ENCODE measurements at places on chromosomes 5 and 9. TPM values are rescaled to one million over a fixed set of nuclear protein-coding genes. Genes with fewer than 3 reads are reported as not detected.

GRCh38 chr9:116479056-116479544, 208.0 kb upstream of the TRIM32 start:
- no peak for DNase-seq

GRCh38 chr5:146388386-146388785, 49.7 kb downstream of the POU4F3 start:
- peak; percentile 28 for DNase-seq

DNA sequence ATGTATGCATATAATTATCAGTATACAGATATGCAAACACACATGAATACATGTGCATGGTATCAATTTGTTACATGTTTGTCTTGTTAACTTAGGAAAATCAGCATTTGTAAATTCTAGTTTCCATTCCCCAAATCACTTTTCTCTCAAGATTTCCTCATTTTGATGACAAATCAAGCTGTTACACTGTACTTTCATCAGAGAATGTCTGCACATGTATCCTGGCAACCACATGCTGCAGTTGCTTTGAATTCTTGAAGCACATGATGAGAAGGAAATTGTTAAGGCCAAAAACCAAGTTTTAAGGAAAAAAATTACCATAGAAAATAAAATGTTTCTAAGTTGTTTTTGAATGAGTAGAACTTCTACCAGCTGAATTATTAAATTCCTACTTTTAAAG, 1834.5 kb downstream of the EFNA5 start:
- no peak for DNase-seq

GRCh38 chr5:110681953-110682352, 44.5 kb downstream of the TMEM232 start:
- DNase-seq, result no peak

GRCh38 chr5:124502551-124502950, 243.9 kb downstream of the ZNF608 start:
- no peak for DNase-seq

DNA sequence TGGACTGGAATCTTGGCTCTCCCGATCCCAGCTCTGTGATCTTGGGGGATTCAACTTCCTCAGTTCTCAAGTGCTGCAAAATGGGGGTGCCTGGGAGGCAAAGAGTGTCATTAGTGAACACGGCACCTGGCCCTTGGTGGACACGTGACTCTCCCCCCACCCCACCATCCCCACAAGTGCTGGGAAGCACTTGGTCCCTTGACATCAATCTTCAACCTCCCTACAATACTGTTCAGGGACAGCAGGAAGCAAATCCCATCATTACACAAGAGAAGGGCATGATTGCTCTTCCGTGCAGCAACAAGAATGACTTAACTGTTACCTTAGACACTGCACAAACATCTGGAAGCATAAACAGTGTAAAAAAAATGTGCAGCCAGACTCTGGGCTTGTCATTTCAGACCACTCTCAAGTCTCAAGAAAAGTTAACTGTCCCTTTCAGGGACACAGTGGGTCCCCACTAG, 61.4 kb downstream of the PSMB7 start:
- DNase-seq, result no peak

GRCh38 chr5:138918686-138919085, 43.6 kb upstream of the LRRTM2 start:
- DNase-seq, result no peak

DNA sequence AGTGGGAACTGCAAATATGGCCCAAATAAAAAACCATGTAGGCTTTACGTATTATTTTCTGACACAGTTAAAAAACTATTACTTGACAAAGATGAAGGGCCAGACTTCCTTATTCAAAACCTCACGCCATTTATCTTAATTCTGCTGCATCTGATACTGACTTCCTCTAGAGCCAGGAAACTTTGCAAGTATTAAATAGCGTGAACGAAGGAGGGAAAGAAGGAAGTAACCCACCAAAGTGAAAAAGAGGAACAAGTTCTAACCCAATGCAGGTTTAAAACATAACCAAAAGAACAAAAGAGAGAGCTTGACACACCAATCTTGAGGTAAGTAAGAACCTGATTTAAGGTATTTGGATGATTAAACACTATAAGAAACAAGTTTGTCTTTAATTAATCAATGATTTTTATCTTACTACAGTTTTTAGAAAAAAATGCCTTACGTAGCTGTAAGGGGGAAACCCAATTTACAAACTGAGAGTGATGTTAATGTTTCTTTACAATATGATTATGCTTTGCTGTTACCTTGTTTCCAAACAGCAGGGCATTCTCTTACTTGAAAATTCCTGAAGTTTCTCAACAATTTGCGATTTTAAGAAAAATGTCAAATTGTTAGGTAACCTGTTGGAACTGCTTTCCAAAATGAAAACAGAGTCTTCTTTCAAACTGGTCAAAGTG, at the start of gene GAPT:
TSS of gene GAPT (plus strand) at position 220 of the 677 bp plus-strand sequence. CDS start 3,102 bp downstream, outside the sequence.
- DNase-seq, result no peak

Gene ENTREP1
- total RNA-seq, result 0.36 TPM

Gene SHROOM1
- total RNA-seq, result 15.7 TPM

Gene CFAP157
- not detected for total RNA-seq

Measured in PC-3 (cell line).